HT1080 (cell line): ENCODE measurements at places on chromosomes 6 and 20. TPM values are rescaled to one million over a fixed set of nuclear protein-coding genes. Genes with fewer than 3 reads are reported as not detected.

- no peak for DNase-seq
These were observed 185.9 kb downstream of the TRIM27 start for GRCh38 chr6:28737750-28738395.

DNA sequence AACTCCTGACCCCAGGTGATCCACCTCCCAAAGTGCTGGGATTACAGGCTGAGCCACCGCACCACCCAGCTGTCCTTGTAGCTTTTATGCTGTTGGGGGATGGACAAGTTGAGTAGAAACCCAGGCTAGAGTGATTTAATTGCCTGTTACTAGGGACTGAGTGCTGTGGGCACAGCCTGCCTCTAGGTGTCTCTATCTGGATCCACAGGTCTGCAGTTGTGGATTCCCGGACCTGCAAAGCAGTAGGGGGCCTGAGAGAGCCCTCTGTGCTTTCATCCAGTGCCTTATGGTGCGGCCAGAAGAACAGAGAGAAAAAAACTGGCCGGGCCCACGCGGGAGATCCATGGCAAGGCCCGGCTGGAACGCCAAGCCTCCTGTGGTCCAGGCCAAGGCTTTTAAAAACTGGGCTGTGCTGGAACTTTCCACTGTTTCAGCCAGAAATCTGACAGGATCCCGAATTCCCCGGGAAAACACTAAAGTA lies 5.2 kb downstream of the SIRPA start:
- DNase-seq, result peak; percentile 73

Gene TEAD3
- 3.8 and 3.9 TPM in 2 replicates for total RNA-seq

DNA sequence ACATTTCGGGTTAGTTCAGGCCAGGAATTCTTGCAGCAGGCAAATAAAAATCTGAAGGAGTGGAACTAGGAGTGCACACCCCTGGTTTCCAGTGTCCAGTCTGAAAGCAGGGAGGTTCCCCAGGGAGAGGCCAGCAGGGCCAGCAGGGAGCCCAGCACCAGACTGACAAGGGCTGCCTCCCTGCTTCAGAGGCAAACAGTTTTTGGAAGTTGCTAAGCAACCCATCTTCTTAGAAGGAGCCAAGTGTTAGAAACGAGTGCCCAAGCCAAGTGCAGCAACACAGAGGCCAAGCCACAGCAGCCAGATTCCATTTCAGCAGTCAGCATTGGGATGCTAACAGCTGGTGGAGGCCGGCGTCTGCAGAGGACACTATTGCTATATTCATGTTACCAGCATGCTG lies 179.1 kb downstream of the SYNDIG1 start:
- no peak for DNase-seq

- no peak for DNase-seq
These were observed 1.2 kb downstream of the SNTA1 start for GRCh38 chr20:33442136-33443005.

- DNase-seq, result peak; percentile 83
These were observed 618.6 kb downstream of the CBLN4 start for GRCh38 chr20:55386686-55387085.

DNA sequence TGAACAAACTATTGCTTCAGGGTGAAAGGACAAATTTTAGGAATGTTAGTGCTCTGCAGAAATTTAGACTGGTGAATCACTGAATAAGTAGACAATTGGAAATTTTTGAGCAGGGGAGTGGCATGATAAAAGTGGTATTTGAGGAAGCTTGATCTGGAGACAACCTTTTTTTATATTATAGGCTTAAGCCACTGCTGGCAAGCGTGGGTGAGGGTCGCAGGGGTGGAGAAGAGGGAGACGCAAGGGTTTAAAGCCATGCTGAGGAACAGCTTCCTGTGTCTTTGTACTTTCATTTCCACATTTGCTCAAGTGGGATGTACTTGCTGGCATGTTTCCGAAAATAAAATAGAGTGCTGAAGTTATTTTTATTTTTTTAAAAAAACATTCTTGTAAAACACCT lies 23.7 kb downstream of the NCOA7 start:
- DNase-seq, result no peak

Gene IPCEF1
- total RNA-seq, result not detected in 2 replicates

DNA sequence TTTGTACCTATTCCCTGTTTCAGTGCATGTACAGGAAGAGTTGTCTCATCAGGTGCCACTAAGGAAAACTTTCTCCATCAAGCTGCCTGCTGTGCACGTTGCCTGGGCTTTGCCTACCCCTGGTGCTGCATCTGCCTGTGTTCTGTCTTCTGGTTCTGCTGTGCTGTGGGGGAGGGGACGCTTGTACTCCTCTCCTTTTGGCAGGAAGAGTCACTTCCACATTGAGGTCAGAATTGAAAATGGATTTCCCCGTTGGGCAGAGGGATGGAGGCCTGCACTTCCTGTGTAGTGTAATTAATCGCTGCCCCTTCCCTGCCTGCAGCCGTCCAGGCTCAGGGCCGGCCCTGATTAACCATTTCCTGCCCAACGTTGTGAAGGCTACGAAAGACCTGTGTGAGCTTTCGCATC lies 153.3 kb downstream of the SCML4 start:
- DNase-seq, result peak; percentile 67
